Fibroblast of lung (primary cell): ENCODE measurements at places on chromosomes 7 and 10.

DNA sequence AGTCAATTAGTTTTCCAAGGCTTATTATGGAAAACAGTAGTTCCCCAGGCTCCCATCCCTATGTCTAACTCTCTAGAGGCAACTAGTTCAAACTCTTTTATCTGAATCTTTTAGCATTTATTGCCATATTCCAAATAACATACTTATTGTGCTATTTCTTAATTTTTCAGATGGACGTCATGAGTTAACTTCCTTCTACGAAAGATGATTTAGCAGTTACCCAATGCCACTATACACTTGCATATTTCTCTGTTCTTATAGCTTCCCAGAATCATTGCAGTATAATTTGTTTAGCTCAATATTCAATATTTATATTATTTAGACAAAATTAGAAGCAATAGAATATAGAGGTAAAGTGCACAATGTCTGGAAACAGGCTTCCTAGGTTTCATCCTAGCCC, 52.8 kb downstream of the REEP3 start:
- peak; percentile 18 for DNase-seq

GRCh38 chr10:123991611-123992570, 100.3 kb upstream of the CPXM2 start:
- DNase-seq = no peak

DNA sequence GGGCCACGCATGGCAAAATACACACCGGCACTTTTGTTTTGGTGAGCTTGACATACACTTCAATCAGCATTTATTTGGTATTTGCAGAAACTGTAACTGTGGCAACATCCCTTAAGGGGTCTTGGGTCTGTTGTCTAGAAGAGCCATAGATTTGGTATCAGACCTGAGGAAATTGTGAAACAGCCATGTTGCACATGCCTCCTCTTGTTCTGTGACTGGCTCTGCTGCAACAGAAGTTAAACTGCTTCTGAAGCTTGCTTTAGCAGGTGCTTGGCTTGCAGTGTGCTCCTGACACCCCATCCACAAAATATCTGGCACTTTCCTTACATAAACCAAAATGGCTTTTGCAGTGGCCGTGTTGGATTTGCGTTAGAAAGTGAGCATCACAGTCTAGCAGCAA, 247.3 kb downstream of the GATA3 start:
- DNase-seq = no peak

DNA sequence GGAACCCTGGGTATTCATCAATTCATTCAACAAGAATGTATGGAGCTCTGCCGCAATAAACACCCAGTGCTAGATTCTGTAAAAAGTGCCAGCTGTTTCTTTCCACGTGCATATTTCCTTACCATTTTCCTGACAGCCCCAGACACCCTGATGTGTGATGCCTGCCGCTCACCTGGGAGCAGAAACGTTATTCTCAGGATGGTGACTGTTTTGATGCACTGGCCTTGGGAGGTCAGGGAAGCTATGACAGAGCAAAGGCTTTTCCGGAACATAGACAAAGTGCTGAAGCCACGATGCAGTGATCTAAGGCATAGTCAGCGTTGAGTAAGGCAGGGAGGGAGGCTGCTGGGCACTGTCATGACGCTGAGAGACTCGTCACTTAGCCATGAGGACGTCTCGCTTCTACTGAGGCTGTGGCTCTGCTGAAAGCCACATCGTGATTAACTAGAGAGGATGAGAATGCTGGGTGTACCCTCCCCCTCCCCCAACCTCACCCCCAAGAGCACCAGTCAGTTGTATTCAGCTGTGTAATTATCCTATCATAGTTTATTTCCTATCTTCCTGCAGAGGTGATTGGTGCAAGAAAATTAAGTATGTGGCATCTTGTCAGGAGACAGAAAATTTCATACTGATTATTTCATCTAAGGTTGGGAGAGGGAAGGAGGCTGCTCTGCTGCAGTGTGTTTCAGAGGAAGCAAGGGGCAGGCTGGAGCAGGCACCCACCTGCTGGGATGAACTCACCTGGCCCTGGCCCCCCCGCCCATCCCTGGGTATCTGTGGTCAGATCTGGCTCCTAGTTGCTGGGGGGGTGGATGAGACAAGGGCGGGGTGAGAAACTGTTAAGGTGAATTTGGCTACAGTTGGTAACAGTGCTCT, 48.8 kb upstream of the SMNDC1 start:
- peak; percentile 90 for DNase-seq

DNA sequence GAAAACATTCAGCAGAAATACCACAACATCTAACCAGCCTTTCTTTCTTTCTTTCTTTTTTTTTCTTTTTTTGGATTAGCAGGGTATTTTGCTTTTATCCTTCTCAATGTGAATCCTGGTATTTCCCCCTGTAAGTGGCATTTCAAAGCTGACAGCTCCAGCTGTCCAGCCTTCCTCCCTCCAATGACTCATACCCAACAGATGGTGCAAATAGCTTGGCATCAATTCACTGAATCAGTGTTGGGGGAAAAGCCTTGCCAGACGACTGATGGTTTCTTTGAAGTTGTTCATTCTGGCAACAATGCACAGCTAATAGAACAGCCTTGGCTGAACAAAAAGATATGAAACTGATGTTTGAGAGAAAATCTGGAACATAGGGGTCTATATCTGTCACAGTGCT, 316.8 kb upstream of the STEAP1 start:
- peak; percentile 11 for DNase-seq

- no peak for DNase-seq
Measured at GRCh38 chr10:58240531-58240930, 27.2 kb downstream of the IPMK start.

GRCh38 chr10:73509695-73510094, 13.9 kb upstream of the PPP3CB start:
- DNase-seq = no peak

- peak; percentile 100 for DNase-seq
Measured at GRCh38 chr7:80722616-80723195, 84.3 kb downstream of the CD36 start.

DNA sequence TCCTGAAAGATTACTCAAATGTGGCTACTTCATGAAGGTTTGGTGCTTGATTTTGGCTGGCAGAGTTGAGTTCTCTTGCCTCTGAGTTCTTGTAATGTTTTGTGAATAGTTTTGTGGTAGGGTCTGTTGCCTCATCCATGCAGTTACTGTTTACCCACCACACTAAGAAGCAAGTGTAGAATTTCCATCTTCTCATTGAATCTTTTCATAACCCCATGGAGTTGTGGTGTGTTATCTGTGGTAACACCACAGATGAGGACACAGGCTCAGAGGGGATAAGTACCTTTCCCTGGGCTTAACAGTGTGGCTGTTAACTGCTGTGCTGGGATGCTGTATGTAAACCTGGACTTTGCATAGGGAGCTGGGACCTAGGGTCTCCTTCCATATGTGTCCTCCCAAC, 186.3 kb downstream of the CAMK1D start:
- peak; percentile 41 for DNase-seq

DNA sequence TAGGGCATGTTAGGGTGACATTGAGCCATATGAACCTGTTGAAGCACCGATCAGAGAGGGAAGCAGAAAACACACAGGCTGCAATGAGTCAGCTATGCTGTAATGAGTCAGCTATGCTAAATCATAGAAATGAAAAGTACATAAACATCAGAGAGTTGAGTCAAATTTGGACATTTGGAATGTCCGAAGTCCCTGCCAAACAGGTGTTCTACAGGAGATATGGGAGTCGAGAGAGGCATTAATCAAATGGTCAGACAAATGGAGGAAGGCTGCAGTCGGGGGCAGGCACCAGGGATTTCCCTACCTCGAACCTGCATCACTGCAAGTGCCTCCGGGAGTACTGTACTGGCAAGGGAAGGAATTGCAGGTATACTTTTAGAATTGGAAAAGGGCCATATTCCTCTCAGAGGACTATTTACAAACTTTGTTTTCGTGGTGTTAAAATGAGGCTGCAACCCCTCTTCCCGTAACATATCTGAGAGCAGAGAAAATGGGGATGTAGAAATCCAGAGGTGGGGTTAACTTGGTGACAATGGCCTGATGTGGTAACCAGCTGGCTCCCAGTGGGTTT, 8.8 kb upstream of the ZC3HAV1 start:
- DNase-seq = peak; percentile 63
